ENCODE measurements at places on chromosomes 5 and 9.

GRCh38 chr5:4924577-4924976, 215.6 kb upstream of the ADAMTS16 start:
- no peak for DNase-seq

DNA sequence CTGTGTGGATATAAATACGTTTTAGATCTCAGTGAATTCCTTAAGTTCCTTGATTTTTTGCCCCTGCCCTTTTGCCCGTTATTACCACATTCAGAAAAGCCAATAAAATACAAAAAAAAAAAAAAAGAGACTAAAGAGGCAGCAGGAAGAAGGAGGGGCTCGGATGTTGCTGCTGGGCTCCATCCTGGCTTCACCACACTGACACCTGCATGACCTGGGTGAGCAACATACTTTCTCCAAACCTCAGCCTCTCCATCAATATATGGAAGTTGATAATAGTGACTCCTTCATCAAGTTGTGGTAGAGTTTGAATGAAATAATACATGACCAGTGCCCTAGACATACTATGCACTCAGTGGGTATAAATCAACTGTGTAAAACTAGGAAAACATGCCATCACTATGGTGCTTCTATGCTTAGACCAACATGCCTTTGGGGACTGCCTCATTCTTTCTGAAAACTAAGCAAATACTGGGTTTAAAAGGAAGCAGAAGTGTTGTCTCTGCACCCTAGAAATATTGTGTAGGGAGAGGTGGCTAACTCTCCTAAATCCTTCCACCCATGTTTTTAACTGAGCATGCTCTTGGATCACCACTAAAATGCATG, 243.0 kb downstream of the PIK3R1 start:
- DNase-seq: no peak

- DNase-seq: no peak
Observed at GRCh38 chr9:118395415-118395814, 691.2 kb downstream of the TLR4 start.

DNA sequence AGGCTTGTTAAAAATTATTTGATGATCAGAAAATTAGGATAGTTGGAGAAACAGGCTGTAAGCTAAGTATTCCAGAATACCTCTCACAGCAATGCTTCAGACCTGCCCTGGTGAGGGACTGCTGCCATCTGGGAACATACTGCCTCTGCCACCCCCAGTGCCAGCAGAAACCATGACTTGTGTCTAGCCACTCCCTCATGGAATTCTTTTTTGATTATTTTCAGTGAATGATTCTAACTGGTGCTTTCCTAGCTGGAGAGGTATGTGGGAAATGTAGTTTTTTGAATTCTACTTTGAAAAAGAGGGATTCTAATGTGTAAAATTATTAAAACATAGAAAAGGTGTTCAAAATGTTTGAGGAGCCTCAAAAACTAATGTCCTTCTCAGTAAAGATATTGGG, 126.3 kb downstream of the HMHB1 start:
- no peak for DNase-seq

GRCh38 chr9:119667163-119667562, 297.9 kb upstream of the BRINP1 start:
- DNase-seq: no peak

DNA sequence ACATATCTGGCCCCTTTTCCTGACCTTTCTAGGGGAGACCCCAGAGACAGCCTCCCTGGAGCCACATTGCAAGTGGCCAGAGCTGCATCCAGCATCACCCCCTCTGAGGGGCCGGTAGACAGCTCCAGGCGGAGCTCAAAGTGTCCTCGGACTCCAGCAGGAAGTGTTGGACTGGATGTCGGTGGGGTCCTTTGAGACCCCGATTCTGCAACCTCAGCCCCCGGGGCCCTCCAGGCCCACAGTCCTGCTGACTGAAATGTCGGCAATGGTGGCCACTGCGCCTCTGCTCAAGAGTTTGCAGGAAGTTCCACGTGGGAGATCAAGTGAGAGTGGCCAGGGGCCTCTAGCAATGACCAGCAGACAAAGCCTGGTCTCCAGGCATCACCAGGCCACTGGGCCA, 115.9 kb upstream of the FOXD4L5 start:
- DNase-seq: no peak

GRCh38 chr9:26033336-26033735, 355.1 kb upstream of the TUSC1 start:
- no peak for DNase-seq

GRCh38 chr5:9394221-9394620, 151.7 kb downstream of the SEMA5A start:
- DNase-seq: no peak

DNA sequence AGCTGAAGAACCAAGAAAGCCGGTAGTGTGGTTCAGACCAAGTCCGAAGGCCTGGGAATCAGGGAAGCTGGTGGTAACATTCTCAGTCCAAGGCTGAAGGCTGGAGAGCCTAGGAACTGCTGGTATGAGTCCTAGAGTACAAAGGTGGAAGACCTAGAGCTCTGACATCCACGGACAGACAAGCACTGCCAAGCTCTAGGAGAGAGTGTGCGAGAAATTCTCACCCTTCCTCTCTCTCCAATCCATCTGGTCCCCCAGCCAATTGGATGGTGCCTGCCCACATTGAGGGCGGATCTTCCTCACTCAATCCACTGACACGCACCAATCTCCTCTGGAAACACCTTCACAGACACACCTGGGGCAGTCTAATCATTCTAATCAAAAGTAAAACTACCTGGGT, 19.7 kb upstream of the ADAMTS19 start:
- no peak for DNase-seq

GRCh38 chr9:72424131-72424530, 59.1 kb upstream of the ZFAND5 start:
- no peak for DNase-seq

GRCh38 chr5:39742916-39743315, 318.1 kb upstream of the DAB2 start:
- DNase-seq: no peak

DNA sequence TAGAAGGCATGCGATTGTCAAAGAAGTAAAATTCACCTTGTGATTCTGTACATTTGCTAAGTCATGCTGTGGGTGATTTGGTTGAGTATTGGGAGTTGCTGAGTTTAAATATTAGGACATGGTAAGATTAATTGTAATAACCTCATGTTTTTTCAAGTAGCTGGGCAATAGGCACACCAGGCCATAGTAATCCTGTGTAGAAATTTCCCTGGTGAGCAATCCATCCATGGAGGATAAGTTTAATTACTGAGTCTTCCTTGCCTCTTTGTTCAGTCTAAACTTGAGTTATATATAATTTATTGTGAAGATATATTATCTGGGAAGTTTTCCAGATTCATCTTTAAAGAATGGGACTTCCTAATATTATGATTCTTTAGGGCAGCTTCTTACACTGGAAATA, 221.1 kb upstream of the NUDT12 start:
- DNase-seq: no peak

DNA sequence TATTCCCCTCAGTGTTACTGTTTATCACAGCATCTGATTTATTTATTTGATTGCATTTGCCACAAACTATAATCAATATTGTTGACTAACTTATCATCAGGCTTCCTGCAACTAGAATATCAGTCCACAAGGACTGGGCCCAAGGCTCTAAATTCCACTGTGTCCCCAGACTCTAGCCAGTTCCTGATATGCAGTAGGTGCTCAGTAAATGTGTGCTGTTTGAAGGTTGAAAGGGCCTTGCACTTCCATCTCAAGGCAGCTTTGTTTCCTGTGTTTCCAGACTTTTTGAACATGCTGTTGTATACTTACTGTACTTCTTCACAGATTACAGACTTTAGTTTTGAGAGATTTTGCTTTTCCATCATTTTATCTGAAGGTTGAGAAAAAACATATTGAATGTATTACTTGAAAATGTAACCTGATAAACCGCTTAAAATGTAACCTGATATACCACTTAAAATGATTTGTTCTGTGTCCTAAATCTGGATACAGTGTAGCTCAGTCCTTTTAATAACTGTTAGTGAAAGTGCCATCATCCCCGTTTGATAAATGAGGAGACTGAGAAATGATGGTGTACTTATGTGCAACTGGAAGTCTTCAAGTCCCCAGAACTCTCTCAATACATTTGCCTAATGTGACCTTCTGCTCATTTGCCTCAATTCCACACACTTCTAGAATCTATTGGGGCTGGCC, 18.7 kb downstream of the KIAA1191 start:
- no peak for DNase-seq

- DNase-seq: no peak
Observed at GRCh38 chr9:136078024-136078423, 17.1 kb downstream of the NACC2 start.

GRCh38 chr5:57761513-57761912, 278.9 kb upstream of the ACTBL2 start:
- DNase-seq: no peak

DNA sequence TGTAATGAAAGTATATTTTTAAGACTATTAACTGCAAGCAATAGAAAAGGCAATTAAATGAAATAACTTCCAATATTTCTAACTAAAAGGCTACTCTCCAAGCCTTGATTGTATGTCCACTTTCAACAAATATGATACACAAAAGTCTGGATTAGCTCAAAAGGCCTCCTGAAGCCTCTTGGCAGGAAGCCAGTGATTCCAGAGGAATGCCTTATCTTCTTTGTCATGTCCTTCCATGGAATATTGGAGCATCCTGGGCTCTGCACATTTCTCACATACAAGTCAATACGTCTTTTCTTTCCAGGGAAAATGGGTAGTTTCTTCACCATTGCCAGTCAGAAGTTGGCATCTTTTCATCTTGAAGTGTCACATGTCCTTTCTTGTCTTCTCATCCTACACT, 357.8 kb downstream of the KDM4C start:
- no peak for DNase-seq

DNA sequence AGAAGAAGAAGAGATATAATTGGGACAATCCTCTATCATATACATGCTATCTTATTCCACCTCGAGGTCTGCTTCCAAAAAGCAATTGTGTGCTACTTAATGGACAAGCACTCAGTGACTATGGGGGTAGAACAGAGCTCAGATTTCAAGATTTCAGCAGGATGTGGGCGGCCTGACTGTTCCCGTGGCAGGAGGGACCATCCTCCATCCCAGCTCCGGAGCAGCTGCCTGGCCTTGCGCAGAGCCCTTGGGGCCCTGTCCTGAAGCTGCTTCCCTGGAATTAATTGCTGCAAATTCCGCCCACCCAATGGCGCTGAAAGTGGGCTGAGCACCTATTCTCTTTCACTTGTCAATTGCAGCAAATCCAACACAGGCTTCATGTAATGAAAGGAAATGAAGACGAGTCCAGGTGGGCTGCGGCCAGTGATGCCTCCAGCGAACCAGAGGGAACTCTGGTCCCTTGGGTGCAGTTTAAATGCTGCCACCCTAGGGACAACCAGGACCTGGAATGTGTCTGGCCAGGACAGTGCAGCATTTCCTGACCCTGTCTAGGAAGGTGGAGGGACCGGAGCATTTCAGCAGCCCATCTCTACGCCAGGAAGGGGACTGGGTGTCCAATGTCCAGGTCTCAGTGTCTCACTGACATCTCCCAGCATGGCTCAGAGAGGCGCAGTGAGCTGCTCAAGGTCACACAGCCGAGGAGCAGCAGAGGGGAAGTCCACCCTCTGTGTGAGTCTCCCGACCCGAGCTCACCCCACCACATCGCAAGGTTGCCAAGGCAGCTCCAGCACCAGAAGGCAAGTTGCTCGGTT, 50.5 kb upstream of the FCN1 start:
- no peak for DNase-seq

GRCh38 chr5:168114444-168115017, 176.9 kb upstream of the WWC1 start:
- no peak for DNase-seq

DNA sequence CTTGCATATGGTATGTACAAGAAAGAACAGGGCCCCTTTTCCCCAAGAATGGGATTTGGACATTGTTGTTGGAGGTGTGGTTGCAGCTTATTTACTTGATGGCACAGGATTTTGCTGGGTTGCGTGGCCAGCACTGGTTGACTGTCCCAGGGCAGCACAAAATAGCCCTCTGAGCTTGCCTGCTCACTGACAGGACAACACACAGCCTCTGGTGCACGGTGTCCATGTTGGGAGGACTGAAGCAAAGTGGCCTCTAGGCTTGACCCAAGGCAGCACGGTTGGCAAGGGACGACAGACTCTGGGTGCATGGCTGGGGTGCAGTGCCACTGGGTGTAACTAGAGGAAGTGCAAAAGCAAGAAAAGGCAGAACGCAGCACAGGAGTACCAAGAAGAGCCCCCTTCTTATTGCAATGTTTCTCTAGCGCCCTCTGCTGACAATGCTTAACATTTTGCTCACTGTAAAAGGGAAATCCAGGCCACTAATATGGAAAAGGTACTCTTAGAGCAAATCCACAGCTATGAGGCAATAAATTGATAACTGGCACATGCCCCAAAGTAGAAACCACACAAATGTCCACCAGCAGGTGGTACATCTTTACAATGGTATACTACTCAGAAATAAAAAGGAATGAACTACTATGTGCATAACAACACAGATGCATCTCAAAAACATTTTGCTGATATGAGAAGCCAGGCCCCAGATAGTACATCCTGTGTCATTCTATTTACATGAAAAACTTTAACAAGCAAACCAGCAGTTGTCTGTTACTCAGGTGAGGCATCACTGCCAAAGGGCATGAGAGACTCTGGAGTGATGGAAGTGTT, 47.4 kb upstream of the BARX1 start:
- peak; percentile 22 for DNase-seq

- DNase-seq: no peak
Observed at GRCh38 chr5:119079318-119079921, 8.5 kb downstream of the DMXL1 start.

- DNase-seq: no peak
Observed at GRCh38 chr9:14749741-14750211, 27.2 kb upstream of the CER1 start.

DNA sequence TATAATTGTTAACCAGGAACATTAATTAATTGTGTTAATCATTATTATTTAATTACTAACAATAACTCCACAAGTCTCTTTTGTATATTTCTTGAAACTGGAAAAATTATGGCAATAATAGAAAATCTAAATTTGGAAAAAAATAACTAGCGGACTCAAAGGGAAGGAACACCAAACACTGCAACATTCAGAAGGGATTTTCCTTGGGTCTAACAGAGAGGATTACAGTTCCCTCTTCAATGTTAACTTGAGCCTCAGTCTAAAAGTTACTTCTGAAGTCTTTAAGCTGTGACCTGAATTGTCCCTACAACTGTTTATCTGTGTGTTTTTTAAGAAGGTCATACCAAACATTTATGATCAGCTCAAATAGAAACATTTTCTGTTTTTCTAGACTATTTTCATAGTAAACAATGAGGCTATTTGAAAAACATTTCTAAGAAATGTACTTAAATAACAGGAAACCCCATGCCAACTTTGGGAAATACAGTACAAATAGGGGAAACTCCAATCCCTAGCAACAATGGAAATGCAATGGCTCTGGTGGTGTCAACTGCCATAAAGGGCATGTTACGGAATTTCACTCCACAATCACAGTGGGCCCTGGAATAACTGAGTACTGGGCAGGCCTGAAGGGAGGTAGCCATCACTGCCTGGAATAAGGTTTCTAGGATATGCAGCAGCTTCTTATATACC, 61.2 kb downstream of the MCTP1 start:
- DNase-seq: no peak

DNA sequence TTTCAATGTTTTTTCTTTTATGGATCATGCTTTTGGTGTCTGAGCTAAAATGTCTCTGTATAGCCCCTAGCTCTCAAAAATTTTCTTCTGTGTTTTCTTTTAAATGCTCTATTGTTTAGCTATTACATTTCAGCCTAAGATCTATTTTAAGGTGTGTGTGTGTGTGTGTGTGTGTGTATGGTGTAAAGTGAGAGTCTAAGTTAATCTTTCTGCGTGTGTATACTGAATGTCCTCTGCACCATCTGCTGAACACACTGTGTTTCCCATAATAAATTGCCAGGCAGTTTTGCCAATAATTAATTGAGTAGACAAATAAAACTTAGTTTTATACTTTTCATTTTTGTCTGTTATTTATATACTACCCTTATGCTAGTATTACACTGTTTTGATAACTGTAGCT, 2096.3 kb upstream of the C9orf72 start:
- DNase-seq: no peak

Data from fibroblast of the conjunctiva (primary cell).